A549 treated with CpdA at 1 μM for 4 hours (cell line): ENCODE measurements at places on chromosomes 6 and 20. TPM values are rescaled to one million over a fixed set of nuclear protein-coding genes. Genes with fewer than 3 reads are reported as not detected.

The CCNC gene
- total RNA-seq = 27.5 to 37.2 TPM (median 28.3 TPM) in 5 replicates

The SUPT3H gene
- 3.9 to 5.7 TPM (median 5.4 TPM) in 5 replicates for total RNA-seq

The PDE10A gene
- total RNA-seq = 31.7 to 36.3 TPM (median 33.0 TPM) in 5 replicates

The KIAA1755 gene
- 0.07 to 0.28 TPM (median 0.19 TPM) in 5 replicates for total RNA-seq
